ENCODE measurements at places on chromosomes 1 and 21.

- DNase-seq: no peak
Observed at GRCh38 chr1:12654657-12655056, 10.8 kb downstream of the AADACL4 start.

GRCh38 chr1:168243636-168244212 is 17.9 kb downstream of the SFT2D2 start:
- DNase-seq: no peak

- no peak for DNase-seq
Observed at GRCh38 chr1:66523562-66523961, 10.4 kb upstream of the SGIP1 start.

- DNase-seq: no peak
Observed at GRCh38 chr1:14292520-14292919, 306.0 kb upstream of the KAZN start.

DNA sequence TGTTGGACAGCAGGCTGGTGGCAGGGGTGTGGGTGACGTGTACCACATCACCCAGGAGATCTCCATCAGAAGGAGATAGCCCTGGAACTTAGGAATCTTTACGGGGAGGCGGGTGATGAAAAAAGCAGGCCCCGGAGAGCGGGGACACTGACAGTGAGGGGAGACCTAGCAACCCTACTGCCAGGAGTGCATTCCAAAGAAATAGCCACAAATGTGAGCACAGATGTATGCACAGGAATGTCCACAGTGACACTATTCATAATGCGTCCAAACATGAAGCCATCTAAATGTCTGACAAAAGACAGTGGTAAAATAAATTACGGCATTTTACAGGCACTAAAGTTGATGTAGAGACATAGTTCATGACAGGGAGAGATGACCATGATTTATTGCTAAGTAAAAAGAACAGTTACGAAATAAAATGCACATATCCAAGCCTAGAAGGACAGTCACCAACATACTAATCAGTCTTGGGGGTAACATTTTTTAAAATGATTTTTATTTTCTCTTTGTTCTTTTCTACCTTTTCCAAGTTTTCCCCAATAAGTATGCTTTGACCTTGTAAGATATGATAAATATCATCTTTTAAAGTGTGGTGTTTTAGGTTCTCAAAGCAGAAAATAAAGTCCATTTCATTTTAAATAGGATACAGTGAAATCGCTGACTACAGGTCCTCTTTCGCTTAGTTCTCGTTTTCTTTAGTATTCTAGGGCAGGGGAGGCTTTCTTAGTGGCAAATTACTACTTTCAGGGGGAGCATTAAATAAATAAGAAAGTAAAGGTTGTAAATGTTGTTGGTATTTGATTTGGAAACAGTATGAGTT is 21.3 kb downstream of the CD247 start:
- DNase-seq: no peak

GRCh38 chr1:185739967-185740366 is 5.8 kb downstream of the HMCN1 start:
- DNase-seq: no peak

- DNase-seq: no peak
Observed at GRCh38 chr21:28357743-28358142, 634.9 kb downstream of the LTN1 start.

GRCh38 chr1:99590578-99591209 is 55.2 kb upstream of the PALMD start:
- peak; percentile 47 for DNase-seq

- no peak for DNase-seq
Observed at GRCh38 chr21:31252611-31253010, 91.5 kb downstream of the TIAM1 start.

DNA sequence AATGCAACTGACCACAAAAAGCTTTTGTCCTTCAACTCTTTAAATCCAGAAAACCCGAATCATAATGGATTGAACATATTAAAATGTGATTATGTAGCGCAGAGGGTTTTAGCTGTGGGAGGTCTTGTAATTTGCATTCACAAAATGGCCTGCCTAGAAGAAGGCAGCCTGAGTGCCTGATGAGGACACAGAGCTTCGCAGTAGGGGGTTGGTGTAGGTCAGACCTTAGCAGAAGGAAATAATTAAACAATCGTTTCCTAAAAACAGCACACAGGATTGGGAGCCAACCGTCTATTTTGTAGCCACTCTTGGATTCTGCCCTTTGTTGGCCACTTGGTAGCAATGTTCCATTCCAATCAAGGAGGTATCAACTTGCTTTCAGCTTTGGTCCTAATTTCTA is 195.7 kb upstream of the KIAA0040 start:
- no peak for DNase-seq

GRCh38 chr1:185402930-185403329 is 85.9 kb upstream of the IVNS1ABP start:
- no peak for DNase-seq

GRCh38 chr1:70042090-70042731 is 163.2 kb downstream of the LRRC40 start:
- no peak for DNase-seq

DNA sequence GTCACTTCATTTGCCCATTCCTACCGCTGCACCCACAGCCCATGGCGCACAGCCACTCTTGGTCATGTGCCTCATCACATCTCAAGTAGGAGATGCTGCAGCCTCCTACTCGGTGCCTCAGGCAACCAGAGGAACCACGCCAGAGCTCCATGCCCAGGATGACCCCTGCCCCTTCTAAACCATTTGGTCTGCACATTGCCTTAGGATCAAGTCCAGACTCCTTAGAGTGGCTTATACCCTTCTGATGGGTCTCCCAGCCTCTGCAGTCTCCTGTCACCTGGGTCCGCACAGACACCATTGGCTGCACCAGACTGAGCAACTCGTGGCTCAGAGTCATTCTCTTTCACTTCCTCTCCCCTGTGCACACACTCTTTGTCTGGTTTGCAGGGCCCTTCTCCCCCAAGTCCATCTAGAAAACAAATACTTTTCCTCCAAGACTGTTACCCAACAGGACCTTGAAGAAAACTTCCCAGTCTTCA is 2.2 kb upstream of the ADORA3 start:
- DNase-seq: no peak

GRCh38 chr1:59223989-59224634 is 72.8 kb upstream of the FGGY start:
- DNase-seq: no peak

- DNase-seq: no peak
Observed at GRCh38 chr1:223771814-223772770, 59.8 kb downstream of the CAPN2 start.

DNA sequence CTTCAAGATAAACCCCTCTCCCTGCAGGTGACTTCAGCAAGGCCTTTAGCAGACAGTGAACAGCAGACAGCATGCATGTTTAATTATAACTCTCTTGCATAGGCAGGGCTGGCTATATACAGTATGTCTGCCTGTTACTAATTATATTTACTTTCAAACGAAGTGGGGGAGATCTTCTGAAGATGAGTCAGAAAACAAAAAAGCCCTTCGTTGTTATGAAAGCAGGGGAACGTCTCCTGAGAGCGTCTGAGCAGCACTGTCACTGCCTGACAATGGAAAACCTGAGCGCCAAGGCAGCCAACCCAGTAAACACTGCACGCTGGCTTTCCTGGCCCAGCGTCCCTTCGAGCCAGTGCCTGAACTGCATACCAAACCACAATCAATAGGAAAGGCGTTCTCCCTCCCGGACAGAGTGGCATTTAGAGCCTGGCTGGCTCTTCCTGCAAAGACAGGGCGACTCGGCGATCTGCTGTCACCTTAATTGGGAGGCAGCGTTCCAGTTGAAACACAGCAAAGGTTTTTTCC is 54.1 kb downstream of the TOMM20 start:
- peak; percentile 27 for DNase-seq

GRCh38 chr1:200985481-200985880 is 38.0 kb downstream of the KIF21B start:
- no peak for DNase-seq

Data from NCI-H1105 (cell line).